Activated CD4-positive, alpha-beta T cell treated with anti-CD3 and anti-CD28 coated beads, Interleukin-2, amount 10 ng/mL, durations not matched to agents 7 days and 5 days (primary cell): ENCODE measurements at places on chromosomes 7 and 10. TPM values are rescaled to one million over a fixed set of nuclear protein-coding genes. Genes with fewer than 3 reads are reported as not detected.

Gene COBL
- total RNA-seq: not detected

Gene NAT16
- not detected for total RNA-seq

Gene VSTM4
- total RNA-seq: 0.12 TPM

Gene VPS26A
- total RNA-seq: 38.2 TPM

Gene NME8
- total RNA-seq: not detected

Gene STOX1
- total RNA-seq: 1.5 TPM

Gene OR2A42
- total RNA-seq: not detected

- DNase-seq: no peak
These were observed 1.7 kb downstream of the AKR1C4 start for GRCh38 chr10:5198386-5198785.

DNA sequence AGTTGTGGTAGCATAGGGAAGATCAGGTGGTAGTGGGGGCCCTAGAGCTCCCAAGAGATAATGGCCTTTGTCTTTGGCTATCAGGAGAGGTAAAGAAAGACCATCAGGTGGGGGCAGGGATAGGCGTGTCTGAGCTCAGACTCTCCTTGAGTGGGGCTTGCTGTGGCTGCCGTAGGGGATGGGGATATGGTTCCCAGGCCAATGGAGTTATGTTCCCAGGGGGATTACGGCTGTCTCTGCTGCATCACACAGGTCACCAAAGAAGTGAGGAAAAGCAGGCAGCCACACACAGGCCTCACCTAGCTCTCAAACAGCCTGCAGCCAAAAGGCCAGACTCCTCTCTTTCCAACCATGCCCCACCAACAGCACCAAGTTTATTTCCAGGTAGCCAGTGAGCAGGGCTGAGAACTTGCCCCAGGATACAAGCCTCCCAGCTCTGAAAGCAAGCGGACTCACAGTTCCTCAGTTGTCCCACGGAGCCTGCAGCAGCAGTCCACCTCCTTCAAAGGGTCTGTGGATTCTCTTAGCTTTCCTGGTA lies 37.6 kb upstream of the C1QL3 start:
- no peak for DNase-seq

DNA sequence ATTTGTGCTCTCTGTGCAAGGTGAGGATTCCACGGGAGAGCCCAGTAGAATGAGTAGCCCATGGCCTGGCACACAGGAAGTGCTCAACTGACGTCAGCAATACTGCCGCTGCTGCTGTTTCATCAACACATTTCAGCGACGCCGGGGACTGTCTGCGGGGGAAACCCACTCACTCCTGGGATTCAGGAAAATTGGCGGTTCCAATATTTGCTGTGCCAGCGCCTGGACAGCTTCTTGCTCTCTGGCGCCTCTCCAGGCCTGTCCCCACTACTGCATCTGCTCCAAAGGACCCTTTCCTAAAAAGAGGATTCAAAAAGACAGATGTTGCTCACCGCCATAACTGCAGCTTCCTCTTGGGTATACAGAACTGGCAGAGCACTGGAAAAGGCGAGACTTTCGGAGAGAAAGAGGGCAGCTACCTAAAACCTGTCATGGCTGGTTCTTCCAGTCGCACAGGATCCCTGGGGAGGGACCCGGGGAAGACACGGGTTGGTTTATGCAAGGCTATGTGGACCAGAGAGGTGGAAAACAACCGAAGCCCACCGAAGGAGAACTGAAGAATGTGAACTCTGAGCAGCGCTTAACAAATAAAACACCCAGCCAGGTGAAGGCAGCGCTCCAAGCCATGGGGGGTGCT lies 39.7 kb upstream of the ENO4 start:
- DNase-seq: no peak

- DNase-seq: no peak
These were observed 24.5 kb downstream of the RNF32 start for GRCh38 chr7:156665101-156665500.

- DNase-seq: no peak
These were observed 184.6 kb upstream of the SP4 start for GRCh38 chr7:21243265-21243664.

DNA sequence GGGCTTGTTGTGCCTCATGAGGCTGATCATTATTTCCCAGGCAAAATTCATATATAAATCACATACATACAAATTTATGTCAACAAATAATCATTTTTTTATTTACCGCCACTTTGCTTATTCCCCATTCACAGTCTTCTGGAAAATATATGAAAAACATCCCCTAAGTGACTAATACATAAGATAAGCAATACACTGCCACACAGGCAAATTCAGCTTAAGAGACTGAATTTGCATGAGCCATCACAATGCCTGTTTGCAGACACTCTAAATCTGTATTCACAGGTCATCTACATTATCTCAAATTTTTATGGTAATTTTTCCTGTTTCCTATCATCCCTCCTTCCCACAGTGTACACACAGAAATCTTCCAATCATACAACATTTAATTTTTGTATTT lies 13.2 kb downstream of the OSBPL3 start:
- DNase-seq: no peak

GRCh38 chr10:15370212-15370855 lies 755 bp downstream of the FAM171A1 start:
- DNase-seq: peak; percentile 15

DNA sequence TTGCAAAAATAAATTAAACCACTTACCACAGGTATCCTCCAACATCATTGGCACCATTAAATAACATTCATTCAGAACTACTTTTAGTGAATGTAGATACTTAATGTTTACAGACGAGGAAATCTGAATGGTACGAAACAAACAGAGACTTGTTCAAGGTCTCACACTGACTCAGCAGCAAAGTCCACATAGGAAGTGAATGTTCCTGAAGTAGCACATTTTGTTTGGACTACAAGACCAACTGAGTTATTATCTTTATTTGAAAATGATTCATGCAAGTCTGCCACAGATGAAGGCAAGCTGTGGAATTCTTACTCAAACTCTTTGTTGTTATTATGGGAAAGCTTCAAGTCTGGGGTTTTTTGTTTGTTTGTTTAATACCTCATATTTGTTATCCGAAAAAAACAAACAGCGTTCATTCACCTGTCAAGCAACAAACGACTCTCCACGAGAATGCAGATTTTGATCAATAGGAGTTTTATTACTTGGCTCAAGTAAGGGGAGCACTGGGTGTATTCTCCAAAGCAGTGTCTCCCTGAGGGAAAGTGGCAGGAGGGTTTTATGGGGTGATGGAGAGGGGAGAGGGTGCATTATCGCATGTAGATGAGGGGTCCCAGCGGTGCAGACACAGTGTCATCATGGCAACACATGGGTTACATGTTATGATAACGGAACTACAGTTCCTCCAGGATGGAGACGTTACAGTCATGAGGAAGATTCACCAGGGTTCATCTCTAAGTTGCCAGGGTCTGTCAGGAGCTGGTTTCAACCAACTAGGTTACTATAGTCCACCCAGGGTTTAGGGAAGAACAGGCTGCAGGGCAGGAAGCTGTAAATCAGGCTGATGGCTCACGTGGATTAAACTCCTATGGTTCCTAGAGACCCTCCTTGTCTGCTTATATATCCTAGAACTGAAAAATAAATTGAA lies 147.7 kb upstream of the AKR1E2 start:
- no peak for DNase-seq

DNA sequence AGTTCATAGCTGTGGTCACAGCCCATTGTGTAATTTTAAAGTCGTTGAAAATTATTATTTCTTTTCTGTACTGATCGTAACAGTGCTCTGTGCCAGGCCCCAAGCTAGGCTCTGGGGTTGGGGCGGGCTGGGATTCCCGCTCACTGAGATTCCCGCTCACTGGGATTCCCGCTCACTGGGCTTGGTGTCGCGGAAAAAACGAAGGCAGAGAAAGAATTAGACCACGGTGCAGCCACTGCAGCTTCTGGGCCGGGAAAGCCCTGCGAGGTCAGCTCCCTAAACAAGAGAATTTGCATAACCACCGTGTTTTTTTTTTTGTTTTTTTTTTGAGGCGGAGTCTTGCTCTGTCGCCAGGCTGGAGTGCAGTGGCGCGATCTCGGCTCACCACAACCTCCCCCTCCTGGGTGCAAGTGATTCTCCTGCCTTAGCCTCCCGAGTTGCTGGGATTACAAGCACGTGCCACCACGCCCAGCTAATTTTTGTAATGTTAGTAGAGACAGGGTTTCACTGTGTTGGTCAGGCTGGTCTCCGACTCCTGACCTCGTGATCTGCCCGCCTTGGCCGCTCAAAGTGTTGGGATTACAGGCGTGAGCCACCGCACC lies 31.2 kb downstream of the FOXK1 start:
- DNase-seq: no peak

DNA sequence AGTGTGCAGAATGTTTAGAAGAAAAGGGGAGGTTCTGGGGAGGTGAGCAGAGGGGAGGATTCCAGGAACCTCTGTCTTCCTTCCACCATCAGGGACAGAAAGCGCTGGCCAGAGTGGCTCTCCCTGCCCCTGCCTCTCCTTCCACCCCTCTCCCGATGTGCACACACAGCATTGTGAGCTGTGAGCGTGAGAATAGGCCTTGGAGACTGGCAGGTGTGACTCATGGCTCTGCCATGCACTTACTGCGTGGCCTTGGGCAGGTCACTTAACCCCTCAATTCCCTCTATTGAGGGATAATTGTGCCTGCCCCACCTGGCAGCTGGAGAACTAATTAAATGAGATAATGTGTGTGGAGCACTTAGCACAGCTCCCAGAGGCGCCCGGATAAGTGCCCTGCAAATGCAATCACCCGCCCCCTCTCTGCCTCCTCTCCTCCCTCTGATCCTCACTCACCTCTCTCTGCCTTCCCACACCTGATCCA lies 115.4 kb downstream of the ZMIZ1 start:
- no peak for DNase-seq

DNA sequence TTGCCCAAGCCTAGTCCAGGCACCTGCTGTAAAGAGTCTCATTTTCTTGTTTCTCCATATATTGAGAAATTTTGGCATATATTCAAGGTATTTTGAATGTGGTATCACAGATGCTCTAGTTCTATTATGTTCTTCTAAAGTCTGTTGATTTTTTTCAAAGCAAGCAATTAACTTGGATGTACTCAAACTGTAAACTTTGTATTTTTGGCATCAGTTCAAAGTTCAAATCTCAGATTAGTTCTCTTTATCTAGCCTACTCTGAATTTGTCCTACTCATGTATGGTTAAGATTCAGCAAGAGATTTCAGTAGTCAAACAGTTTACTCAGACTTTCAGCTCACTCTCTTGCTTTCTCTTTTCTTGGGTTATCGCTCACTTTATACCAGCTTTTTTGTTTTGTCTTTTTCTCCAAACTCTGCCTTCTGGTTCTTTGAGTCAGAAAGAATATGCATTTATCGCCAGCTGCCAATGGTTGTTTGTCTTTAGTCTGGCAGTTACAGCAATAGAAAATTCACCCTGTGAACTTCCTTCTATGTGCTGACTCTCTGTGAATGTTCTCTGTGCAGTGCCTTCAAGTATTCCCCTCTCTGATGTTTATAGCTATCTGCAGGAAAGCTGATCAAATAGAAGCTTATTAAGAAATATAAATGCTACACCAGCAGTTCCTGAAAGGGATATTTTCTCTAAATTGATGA lies 56.0 kb downstream of the ANKRD7 start:
- no peak for DNase-seq

DNA sequence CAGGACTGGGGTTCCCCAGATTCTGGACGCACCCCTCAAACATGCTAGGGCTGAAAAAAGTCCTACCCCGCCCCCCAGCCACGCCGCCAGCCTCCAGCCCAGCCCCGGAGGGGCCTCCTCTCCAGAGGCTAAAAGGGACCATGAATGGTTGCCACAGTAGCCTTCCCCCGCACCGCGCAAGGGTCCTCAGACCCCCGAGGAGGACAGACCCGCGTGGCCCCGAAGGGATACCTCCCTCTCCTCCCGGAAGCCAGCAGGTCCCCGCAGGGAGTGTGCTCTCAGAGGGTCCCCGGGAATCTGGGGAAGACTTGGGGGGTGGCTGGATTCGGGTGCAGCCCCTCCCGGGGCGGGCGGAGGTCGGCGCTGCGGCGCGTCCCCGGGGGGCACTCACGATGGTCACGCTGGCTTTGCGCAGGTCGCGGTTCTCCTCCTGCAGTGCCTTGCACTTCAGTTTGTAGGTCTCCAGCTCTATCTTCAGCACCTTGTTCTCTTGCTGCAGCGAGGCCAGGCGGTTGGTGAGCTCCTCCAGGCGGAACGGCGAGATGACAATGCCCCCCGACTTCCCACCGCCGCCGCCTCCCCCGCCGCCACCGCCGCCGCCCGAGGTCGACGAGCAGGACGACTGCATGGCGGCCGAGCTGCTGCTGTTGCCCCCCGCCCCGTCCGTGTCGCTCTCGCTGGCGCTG lies 482 bp downstream of the CCDC6 start:
- DNase-seq: no peak

GRCh38 chr10:409408-410040 lies 274.3 kb downstream of the ZMYND11 start:
- DNase-seq: no peak

DNA sequence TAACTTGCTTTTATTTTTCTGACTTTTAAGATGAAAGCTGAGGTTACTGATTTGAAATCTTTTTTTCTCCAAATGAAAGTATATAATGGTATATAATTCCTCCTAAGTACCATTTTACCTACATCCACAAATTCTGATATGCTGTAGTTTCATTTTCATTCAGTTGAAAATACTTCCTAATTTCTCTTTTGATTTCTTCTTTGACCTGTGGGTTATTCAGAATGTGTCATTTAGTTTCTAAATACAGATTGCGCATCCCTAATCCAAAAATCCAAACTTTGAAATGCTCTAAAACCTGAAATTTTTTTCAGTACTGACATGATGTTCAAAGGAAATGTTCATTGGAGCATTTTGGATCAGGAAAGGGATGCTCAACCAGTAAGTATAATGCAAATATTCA lies 168.7 kb downstream of the CELF2 start:
- no peak for DNase-seq

GRCh38 chr7:33698692-33699128 lies 206.6 kb upstream of the BMPER start:
- no peak for DNase-seq

DNA sequence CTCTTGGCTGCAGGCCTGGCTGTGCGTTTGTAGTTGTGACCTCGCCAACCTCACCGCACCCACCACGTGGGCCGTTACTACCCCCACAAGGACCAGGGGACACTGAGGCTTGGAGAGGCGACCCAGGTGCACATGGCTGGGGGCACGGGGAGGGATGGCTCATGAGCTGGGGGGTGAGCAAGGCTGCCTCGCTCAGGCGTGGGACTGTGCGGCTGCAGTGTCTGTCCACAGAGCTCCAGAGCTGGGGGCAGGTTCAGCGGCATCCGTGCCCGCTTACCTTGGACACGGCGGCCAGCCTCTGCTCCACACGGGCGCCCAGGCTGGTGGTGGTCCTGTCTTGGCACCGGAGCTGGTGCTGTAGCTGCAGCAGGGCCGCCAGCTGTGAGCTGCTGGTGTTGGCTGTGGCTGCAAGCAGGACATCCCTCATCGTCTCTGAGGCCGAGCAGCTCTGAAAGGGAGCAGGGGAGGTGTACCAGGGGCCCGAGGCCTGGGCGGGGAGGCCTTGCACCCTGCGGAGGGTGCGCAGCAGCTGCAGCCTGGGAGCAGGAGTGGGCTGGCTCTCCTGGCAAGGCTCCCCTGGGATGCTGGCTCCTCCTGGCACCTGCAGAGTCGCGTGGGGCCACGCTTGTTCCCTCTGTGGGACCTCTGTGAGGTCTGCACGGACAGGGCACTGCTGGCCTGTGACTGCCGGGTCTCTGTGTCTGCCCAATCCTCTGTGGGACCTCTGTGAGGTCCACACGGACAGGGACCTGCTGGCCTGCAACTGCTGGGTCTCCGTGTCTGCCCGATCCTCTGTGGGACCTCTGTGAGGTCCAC lies 60.0 kb upstream of the NKX6-2 start:
- no peak for DNase-seq
